ENCODE measurements at places on chromosomes 11 and 22. TPM values are rescaled to one million over a fixed set of nuclear protein-coding genes. Genes with fewer than 3 reads are reported as not detected.

Gene C11orf86
- total RNA-seq, result 0.26 TPM

GRCh38 chr22:27573280-27574001, 228.1 kb downstream of the MN1 start:
- peak; percentile 73 for DNase-seq

Gene NUCB2
- 4.1 TPM for total RNA-seq

DNA sequence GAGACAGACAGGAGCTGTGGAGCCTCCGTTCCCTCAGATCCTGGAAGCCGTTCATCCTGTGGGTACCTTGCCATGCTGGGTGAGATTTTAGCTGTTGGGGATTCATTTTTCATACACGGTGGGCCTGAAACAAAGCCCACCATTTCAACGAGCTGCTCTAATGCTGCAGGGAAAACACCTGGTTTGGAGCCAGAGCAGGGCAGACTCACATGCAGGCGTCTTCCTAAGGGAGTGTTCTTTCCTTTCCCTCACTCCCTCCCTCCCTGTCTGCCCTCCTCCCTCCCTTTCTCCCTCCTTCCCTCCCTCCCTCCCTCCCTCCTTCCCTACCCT, 52.5 kb downstream of the CD6 start:
- no peak for DNase-seq

Gene GNG3
- total RNA-seq, result 3.1 TPM

Gene ADM2
- 3.2 TPM for total RNA-seq

GRCh38 chr11:16792426-16792825, 54.0 kb downstream of the C11orf58 start:
- no peak for DNase-seq

GRCh38 chr22:23458663-23459541, 121.2 kb downstream of the IGLL1 start:
- no peak for DNase-seq

GRCh38 chr11:61027141-61027840, 55.8 kb downstream of the CD6 start:
- DNase-seq, result no peak

DNA sequence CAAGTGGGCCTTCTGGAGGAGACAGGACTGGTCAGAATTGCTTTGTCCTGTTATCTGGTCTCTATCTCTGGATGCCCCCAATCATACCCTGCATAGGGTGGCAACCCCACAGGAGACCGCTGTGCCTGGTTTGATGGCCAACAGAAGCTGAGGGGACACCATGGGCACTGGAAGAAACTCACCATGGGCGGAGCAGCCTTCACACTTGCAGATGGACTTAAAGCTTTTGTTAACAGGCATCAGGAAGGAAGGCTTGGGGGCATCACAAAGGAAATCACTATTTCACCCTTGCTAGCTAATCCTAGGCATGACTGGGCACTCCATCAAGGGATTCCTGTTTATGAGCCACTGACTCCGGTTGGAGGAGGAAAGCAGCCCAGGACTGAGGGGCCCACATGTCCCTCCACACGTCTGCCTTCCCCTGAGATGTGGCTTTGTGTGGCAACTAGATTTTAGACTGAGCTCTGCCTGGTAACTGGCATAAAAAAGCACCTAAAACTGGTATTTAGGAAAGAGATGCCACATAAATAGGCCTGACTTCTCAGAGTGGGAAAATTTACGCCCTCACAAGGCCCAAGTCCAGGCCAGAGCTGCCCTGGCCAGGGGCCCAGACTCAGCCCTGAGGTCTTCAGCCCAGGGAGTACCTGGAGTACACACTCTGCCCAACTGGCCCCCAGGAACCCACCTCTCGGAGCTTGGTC, 57.0 kb upstream of the LYVE1 start:
- no peak for DNase-seq

Gene CNTN5
- 0.17 TPM for total RNA-seq

GRCh38 chr11:2380807-2381350, 3.8 kb downstream of the CD81 start:
- DNase-seq, result no peak

Gene SLC22A25
- 0.18 TPM for total RNA-seq

Gene BSCL2
- total RNA-seq, result 200 TPM

DNA sequence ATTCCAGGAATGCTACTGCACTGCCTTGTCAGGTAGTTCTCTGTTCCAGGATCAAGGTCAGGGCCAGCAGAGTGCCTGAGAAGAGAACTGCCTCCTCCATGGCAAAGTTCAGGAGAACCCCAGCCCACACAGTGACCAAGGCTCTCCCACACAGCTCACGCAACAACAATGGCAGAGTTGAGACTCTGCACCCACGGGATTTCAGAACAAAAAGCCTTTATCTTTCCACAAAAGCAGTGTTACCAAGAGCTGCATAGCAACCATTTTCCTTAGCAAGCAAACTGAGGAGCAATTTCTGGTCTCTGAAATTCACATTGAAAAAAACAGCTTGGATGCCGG, 11.1 kb downstream of the PLAAT3 start:
- DNase-seq, result no peak

Gene SMIM35
- not detected for total RNA-seq

DNA sequence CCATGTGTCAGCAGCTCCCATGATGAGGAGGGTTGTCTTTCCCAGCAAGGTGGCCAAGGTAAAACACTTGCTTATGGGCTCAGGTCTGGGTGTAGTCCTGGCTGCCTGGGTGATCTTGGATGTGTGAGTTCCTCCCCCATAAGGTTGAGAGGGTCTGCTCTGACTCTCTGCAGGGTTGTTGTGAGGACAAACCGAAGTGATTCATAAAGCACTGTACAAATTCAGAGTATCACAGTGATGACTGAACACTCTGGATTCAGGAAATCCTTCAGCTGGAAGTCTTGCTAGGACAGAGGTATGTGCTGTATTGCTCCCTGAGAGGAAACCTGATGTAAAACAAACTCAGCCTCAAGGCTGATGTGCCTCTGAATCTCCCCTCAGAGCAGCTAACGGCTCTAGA, 220.9 kb upstream of the PITPNB start:
- no peak for DNase-seq

DNA sequence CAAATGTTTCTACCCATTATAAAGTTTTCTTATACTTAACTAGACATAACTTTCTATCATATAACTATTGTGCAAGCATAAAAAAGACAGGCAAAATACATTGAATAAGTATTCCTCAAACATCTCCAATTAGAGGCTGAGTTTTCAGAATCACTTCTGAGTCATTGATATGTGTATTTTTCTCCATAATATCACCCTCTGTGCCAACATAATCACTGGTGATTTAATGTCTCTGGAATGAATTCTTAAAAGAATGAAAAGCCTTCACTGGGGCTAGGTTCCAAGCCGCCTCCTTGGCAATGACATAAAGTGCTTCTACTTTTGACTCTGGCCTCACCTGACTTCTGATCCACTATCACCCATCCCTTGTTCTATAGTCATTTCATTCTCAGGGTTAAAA, 197.0 kb upstream of the E2F8 start:
- no peak for DNase-seq

- DNase-seq, result no peak
These were observed 16.0 kb downstream of the RBM7 start for GRCh38 chr11:114416441-114416961.

Gene SHISAL1
- 1.3 TPM for total RNA-seq

GRCh38 chr22:24233235-24233634, 11.6 kb downstream of the GGT5 start:
- DNase-seq, result peak; percentile 19

Gene GLYAT
- total RNA-seq, result not detected

Gene ZNF280B
- 2.9 TPM for total RNA-seq

GRCh38 chr11:118074785-118075184, 2.1 kb upstream of the TMPRSS4 start:
- no peak for DNase-seq

- DNase-seq, result no peak
These were observed 184.2 kb downstream of the SBF2 start for GRCh38 chr11:10109806-10110205.

Gene CALCA
- total RNA-seq, result 1.1 TPM

DNA sequence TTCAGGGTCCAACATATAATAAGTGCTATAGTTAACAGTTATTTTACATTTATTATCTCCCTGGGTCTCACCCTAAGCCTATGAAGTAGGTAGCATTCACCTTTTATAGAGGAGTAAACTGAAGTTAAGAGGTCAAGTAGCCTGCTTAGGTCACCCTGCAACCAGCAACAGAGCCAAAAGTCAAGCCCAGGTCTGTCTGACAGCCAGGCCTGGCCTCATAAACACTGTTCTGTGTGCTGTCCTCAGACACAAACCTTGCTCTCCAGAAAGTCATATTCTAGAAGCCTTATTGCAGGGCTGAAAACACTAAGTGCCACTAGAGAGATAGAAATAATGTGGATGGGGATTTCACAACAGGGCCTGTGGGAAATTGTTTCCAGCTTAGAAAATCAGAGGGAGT, 59.3 kb downstream of the BDNF start:
- no peak for DNase-seq

DNA sequence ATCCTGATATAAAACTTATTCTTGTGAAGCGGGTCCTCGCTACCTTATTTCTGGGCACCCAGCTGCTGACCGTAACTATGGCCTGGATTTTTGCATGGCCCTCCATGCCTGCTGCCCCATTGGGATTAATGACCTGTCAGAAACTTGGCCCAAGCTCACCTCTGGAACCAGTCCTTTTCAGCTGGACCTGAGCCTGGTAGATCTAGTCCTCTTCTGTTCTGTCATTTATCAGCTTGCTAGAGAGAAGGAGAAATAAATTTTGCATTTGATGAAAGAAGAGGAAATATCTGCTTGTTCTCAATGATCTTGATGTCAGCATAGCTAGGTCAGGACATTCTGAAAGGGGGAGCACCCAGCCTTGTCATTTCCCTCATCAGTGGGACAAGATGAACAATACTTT, 387.8 kb upstream of the LARGE1 start:
- DNase-seq, result no peak

GRCh38 chr11:119729581-119729927, 554 bp upstream of the NECTIN1 start:
- DNase-seq, result no peak

DNA sequence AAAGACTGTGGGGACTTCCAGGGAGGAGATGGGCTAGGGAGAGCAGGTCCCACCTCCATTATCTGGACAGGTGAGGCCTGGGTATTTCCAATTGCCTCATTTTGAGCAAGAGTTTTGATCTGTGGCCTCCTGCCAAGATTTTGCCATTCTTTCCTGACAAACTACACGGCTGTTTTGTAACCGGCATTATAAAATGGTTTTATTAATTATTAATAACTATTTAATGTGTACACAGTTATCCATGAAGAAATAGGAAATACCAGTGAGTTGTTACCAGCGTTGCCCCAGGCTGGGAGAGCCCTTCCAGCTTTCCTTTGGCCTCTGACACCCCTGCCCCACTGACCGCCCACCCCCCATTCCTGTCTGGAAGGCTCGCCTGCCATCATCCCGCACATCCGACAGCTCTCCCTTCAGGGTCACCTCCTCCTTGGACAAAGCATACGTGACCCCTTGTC, 14.9 kb upstream of the SEC14L3 start:
- no peak for DNase-seq

DNA sequence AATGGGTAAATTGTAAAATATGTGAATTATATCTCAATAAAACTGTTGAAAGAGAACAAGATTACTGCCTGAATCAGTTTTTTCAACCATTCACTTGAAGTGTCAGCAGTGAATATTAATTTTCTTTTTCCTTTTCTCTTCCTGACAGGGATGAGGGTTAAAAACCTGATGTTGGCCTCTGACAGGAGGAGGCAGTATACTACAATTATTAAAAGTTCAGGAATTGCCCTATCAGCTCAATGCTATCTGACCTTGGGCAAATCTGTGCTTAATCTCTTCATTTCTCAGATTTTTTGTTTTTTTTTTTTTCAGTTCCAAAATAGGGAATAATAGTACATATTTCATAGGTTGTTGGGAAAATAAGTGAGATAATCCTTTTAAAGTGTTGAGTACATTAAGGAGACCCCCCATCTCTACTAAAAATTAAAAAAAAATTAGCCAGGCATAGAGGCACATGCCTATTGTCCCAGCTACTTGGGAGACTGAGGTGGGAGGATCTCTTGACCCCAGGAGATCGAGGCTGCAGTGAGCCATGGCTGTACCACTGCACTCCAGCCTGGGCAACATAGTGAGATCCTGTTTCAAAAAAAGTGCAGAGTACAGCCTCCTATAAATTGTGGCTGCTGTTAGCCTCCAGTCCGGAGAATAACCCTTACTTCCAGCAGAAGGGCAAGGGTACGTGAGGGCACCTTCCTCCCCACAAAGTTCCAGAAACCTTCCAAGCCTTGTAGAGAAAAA, 48.8 kb downstream of the TRIM44 start:
- DNase-seq, result no peak

DNA sequence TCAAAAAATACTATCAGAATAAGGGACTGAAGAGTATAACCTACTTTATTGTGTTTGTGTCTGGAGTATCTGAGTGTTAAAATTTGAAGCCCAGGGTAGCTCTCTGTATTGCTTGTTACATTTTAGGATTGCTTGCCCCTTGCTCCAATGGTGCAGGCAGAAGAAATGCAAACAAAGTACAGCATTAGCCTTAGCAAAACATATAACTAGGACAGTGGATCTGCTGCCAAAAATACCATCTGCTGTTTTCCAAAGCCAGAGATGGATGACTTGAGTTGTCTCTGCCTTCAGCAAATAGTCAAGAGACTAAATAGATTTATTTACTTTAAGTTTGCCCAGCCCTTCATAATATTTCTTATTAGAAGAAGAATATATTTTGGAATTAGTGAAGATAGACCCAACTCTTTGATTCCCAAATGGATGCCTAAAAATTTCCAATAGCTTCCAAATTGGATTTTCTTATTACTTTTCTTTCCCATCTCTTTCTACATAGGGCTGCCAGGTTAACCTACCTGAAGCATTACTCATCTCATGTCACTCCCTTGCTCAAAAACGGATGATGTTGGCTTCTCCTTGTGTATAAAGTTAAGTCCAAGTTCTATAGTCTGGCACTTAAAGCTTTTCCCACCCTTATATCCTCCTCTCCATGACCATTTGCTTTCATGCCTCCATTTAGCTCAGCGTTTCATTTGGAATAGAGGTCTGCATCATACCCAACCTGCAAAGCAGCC, 66.3 kb downstream of the LDLRAD3 start:
- DNase-seq, result no peak

DNA sequence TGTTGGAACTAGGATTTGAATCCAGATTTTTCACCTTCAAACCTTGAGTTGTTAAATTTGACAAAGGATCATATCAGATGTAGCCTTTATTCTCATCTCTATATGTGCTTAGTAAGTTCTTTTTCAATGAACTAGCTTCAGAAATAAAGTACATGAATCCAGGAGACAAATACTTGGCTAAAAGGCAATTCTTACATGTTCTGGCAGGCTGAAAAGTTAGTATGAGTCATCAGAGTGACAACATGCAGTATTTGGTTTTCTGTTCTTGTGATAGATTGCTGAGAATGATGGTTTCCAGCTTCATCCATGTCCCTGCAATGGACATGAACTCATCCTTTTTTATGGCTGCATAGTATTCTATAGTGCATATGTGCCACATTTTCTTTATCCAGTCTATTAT, 40.4 kb downstream of the BBOX1 start:
- DNase-seq, result no peak

GRCh38 chr22:32752326-32752725, 49.2 kb upstream of the TIMP3 start:
- no peak for DNase-seq

Gene OR52I2
- not detected for total RNA-seq
